ENCODE measurements at places on chromosomes 16 and 17. TPM values are rescaled to one million over a fixed set of nuclear protein-coding genes. Genes with fewer than 3 reads are reported as not detected.

GRCh38 chr17:76240461-76241203 is at the start of gene RNF157:
RNF157 (minus strand) TSS chr17:76240493; CDS start chr17:76240240, 253 bp downstream.
- H3K27me3 ChIP-seq = no peaks in the 10 kb centered on the region
- peaks cover 7% of the 10 kb centered on the region for H3K36me3 ChIP-seq
- peak within 1 kb of the TSS; percentile 90 for H3K27ac ChIP-seq
- H3K4me1 ChIP-seq = peaks cover 69% of the 10 kb centered on the region
- peak within 1 kb of the TSS; percentile 90 for H3K4me3 ChIP-seq
- DNase-seq = peak; percentile 75

Gene SARM1
- 40.7 TPM for total RNA-seq

- peaks cover 60% of the 10 kb centered on the region for H3K36me3 ChIP-seq
- no peak overlapping the region for H3K4me3 ChIP-seq
- no peaks in the 10 kb centered on the region for H3K27me3 ChIP-seq
- DNase-seq = no peak
Observed at GRCh38 chr16:11547118-11547916, 39.4 kb downstream of the LITAF start.

GRCh38 chr16:12784076-12784475 is 19.6 kb downstream of the CPPED1 start:
- H3K27me3 ChIP-seq = no peaks in the 10 kb centered on the region
- no peak overlapping the region for H3K27ac ChIP-seq
- peaks cover 22% of the 10 kb centered on the region for H3K36me3 ChIP-seq
- peaks cover 7% of the 10 kb centered on the region for H3K4me1 ChIP-seq
- no peak for DNase-seq

DNA sequence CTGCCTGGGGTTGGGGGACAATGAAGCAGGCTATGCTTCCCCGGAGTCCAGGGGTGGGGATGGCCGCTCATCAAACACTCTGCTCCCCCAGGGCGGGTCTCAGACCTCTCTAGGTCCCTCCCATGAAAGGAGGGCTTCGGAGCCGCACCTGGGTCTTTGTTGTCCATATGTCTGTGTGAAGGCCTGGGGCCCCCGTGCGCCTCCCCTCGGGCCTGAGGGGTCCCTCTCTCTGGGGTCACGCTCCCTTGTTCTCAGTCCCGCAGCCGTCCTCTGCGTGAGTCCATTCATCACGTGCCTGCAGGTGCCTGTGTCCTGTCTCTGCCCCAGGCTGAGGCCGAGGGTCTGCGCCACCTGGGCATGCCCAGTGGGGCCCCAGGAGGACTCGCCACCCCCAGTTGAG is 15.6 kb downstream of the BAHCC1 start:
- H3K27ac ChIP-seq = no peak overlapping the region
- H3K4me3 ChIP-seq = no peak overlapping the region
- no peak for DNase-seq

DNA sequence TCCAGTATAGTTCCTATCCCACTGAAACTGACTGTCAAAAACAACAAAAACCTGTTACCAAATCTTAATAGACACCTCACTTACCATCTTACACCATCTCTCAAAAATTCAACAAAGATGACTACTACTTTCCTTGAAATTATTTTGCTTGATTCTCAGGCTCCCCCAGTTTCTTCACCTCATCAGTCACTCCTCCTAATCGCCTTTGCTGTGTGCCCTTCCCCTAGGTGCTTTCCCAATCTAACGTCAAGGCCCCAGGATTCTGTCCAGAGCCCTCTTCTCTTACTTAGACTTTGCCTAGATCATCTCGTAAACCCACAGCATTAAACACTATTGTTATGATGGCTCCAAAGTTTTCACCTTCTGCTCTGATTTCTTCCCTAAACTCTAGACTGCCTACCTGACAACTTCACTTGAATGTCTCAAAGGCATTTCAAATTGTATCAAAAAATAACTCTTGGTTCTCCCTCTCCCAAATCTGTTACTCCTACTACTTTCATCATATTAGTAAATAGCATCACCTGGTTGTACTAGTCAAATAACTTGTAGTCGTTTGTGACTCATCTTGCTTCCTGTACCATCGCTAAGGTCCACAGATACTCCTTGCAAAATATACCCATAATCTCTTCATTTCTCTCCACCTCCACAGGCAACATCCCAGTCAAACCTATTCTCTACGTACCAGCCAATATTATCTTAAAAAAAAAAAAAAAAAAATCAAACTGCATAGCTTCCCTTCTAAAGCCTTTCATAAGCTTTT is 18.0 kb downstream of the C16orf87 start:
- DNase-seq = no peak
- no peaks in the 10 kb centered on the region for H3K27me3 ChIP-seq
- peaks cover 48% of the 10 kb centered on the region for H3K4me1 ChIP-seq
- H3K36me3 ChIP-seq = peaks cover 49% of the 10 kb centered on the region
- H3K4me3 ChIP-seq = peak overlapping the region; percentile 6

Gene CHST4
- total RNA-seq = not detected

Gene SLFN12
- 6.6 TPM for total RNA-seq

DNA sequence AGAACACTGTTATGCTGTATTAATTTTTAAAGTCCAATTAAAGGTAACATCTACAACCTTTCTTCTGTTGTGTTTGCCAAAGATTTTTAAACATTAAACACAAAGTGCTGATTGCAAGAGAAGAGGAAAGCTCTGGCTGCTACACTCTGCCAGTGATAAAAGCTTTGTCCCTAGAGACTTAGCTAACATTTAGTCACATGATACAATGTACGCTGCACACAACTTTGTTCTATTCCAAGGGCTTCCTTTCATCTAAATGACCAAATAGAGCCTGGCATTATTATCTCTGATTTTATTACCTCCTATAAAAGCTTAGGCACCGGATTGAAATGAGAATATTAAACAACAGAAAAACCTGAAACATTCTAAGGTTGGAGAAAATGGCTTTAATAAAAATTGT is 388.7 kb upstream of the PMFBP1 start:
- no peak overlapping the region for H3K27ac ChIP-seq
- no peaks in the 10 kb centered on the region for H3K36me3 ChIP-seq
- no peaks in the 10 kb centered on the region for H3K27me3 ChIP-seq
- no peak overlapping the region for H3K4me3 ChIP-seq
- no peak for DNase-seq

DNA sequence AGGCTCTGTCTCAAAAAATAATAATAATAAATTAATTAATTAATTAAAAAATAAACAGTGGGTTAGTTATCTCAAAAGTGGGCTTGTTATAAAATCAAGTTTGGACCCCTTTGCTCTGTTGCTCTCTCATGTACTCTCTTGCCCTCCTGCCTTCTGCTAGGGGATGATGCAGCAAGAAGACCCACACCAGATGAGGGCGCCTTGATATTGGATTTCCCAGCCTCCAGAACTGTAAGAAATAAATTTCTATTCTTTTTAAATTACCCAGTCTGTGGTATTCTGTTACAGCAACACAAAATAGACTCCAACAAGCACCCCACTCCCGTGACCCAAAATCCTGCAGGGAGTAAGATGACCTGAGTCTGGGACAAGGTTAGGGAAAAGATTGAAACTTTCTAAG is 2.1 kb upstream of the ZNF652 start:
- DNase-seq = no peak
- no peaks in the 10 kb centered on the region for H3K27me3 ChIP-seq
- peaks cover 45% of the 10 kb centered on the region for H3K4me1 ChIP-seq
- H3K36me3 ChIP-seq = peaks cover 4% of the 10 kb centered on the region
- no peak overlapping the region for H3K27ac ChIP-seq

Gene TNFSF12
- total RNA-seq = 26.5 TPM

GRCh38 chr17:73652886-73653480 is 8.7 kb upstream of the SDK2 start:
- no peaks in the 10 kb centered on the region for H3K4me1 ChIP-seq
- DNase-seq = no peak
- H3K4me3 ChIP-seq = no peak overlapping the region
- no peak overlapping the region for H3K27ac ChIP-seq

Gene CDR2L
- 1.3 TPM for total RNA-seq

Gene SCN4A
- 0.13 TPM for total RNA-seq

All from activated T-helper 1 cell treated with anti-CD3 and anti-CD28 coated beads, Interleukin-12 subunit alpha, Interleukin-12 subunit beta, Interleukin-2, Interleukin-4 antibody, amounts not matched to agents 30 ng/mL and 10 ng/mL and 1 ng/mL, durations not matched to agents 14 hours and 24 hours and 36 hours (primary cell).